ENCODE measurements at places on chromosomes 5 and 9.

GRCh38 chr5:142248853-142249462 is 75.9 kb downstream of the SPRY4 start:
- DNase-seq = no peak

- no peak for DNase-seq
Observed at GRCh38 chr5:126755593-126755992, 21.3 kb upstream of the LMNB1 start.

GRCh38 chr5:140966293-140967225 is at the start of gene PCDHAC2:
PCDHAC2 (plus strand) TSS chr5:140966476; CDS start chr5:140966767, 291 bp downstream.
- DNase-seq = no peak

DNA sequence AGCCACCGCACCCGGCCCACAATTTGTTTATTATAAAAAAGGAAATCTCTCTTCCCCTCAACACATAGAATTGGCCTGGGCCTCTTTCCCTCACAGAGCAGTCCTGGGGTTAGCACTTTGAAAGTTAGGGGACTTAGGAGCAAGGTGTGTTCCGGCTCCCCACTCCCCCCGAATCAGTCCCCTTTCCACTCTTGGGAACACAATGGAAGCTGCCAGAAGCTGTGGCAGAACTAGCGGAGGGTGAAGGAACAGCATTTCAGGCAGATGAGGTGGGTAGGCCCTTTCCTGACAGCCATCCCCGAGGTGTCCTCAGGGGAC is 16.4 kb upstream of the C5orf47 start:
- no peak for DNase-seq

- DNase-seq = no peak
Observed at GRCh38 chr5:175579742-175580432, 78.0 kb upstream of the HRH2 start.

DNA sequence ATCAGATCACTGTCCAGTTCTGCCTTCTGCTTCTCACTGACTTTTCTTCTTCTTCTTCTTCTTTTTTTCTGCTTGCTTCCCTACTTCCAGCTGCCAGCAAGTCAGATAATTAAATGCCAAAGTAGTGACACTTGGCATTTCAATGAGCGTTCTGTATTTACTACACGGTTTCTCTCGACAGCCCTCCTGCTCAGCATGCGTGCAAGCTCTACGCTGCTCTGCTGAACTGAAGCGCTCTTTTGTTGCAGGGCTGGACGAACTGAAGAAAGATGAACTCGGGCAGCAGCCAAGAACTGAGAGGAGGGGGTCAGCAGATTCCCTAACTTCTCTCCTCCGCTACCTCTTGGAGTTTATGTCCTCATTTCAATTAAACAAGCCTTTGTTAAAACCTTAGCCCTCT is 319.1 kb downstream of the GLIS3 start:
- no peak for DNase-seq

DNA sequence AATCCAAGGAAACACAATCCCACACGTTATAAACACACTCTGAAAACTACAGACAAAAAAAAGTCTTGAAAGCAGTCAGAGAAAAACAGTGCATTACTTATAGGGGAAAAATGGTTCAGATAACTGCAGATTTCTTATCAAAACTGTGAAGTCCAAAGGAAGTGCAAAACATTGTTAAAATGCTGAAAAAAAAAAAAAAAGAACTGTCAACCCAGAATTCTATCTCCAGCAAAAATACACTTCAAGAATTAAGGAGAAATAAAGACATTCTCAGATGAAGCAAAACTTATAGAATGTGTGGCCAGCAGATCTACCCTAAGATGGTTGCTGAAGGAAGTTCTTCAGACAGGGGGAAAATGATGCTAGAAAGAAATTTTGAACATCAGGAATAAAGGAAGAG is 40.4 kb downstream of the ADAMTS2 start:
- no peak for DNase-seq

DNA sequence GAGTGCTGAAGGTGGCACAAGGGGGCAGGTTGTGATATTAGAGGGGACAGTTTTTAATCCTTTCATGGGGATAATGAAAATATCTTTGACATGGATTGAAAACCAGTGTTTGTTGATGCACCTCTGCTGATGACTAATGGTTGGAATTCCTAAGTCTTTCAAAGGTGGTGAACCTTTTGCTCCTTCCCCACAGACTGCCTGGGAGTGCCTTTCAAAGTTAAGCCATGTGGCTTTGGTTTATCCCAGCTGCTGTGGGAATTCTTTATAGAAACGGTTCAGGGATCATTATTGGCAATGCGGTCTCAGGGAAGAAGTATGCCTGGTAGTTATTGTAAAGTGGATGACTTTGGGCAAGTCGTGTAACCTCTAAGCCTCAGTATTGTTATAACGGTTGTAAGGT is 45.7 kb downstream of the PIP5K1B start:
- no peak for DNase-seq

DNA sequence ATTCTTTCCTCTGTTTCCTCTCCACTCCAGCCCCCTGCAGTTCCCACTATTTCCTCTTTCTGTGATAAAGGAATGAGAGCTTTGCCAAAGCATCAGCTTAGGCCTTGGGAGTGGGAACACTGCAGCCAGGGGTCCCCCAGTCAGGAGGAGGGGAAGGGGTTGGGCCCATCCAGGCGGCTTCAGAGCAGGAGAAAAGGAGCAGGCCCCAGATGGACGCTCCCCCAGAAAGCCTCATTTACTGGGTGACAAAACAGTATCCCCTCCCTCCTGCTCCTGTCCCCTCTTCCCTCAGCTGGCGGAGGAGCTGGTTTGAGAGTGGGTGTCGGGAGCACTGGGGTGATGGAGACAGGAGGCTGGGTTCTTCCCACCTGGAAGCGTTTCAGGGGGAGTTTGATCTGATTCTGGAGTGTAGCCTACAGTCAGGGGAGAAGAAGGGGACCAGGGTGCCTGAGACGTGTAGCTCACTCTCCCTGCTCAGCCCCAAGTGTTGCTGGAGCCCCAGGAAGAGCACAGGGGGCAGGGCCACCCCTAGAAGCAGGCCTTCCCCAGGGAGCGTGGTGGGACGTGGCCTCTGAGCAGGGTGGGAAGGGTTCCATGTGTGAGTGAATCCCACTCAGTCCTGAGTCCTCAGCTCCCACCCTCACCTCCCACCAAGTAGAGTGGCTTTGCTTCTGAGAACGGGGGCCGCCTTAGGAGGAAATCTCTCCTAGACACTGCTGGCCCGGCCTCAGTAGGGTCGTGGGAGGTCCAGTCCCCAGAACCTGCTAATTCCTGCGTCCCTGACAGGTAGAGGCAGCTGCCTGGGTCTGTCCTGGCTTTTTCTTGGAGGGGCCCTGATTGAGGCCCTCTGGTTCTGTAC is 173.1 kb downstream of the CACNA1B start:
- DNase-seq = no peak

- no peak for DNase-seq
Observed at GRCh38 chr9:133460405-133461175, 812 bp downstream of the CACFD1 start.

DNA sequence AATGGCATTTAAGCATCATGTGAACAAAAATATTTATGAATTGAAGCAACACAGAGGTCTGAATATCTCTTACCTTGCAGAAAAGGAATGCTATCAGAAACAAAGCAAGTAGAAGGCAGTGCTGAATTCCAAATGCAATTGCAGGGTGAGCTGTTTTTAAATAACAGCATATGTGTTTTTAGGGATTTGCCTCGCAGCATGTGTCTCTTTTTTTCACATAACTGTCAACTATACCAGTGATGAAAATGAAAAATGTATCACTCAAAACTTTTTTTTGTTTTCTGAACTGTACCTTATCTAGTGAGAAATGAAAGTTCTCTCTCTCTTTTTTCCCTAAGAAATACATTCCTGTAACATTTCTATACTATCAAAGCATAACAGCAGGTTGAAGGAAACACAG is 21.2 kb downstream of the CDH10 start:
- DNase-seq = no peak

DNA sequence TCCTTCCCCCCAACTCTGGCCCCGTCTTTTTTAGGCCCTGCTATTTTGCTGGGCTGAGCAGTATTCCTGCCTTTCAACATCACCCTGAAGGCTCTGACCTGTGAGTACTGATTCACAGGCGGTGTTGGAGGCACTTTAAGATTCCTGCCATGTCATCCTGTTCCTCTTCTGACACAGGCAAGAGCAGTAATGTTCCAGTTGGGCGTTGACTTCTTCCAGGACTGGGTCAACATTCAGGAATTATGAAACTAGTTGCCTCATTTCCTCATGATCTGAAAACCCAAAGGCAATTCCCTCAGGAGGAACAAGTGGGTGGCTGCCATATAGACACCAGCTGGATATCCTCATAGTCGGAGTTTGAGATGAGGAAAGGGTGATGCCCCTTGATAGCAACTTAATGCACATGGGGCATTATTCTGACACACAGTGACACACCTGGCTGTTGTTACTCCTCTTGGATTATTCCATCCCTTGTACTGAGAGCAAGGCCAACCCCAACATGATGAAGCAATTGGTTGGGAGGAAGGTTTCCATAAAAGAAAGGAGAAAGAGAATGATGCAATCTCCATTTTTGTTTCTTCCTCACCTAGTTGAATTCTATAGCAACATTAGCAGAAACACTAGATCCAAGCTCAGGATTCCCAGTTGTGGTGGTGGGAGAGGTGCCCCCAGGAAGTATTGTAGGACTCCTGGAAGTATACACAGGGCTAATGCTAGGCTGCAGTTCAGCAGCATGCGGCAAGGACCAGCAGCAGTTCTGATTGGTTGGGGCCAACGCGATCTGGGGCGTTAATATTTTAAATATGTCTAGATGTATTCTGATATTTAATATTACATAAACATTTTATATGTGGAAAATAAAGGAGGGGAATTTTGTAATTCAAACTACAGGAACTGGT is 19.6 kb upstream of the GLRX start:
- no peak for DNase-seq

DNA sequence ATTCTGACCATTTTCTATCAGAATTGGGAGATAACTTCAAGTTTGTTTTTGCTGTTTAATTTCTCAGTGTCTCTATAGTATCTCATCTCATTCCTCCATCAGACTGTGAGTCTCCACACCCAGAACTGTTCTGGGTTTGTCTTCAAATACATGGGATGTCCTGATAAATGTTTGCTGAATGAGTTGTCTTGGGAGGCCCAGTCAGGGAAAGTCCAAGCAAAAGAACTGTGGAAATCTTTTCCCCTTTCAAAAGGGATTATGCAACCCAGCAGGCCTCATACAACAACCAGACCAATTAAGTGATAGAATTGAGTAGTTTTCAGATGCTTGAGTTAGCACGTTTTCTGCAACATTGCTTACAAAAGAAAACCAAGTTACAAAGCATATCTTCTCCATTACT is 324.4 kb downstream of the BRINP1 start:
- no peak for DNase-seq

Data from SK-N-MC (cell line).